Chondrocyte (in vitro differentiated cells): ENCODE measurements at places on chromosomes 4 and X. TPM values are rescaled to one million over a fixed set of nuclear protein-coding genes. Genes with fewer than 3 reads are reported as not detected.

- no peak for DNase-seq
Measured at GRCh38 chr4:103197765-103198110, 405 bp downstream of the CENPE start.

FAM149A gene
- total RNA-seq, result 5.4 to 7.1 TPM (median 5.8 TPM) in 3 replicates

GRCh38 chr4:100130964-100131363 lies 59.3 kb downstream of the DDIT4L start:
- DNase-seq, result no peak

DNA sequence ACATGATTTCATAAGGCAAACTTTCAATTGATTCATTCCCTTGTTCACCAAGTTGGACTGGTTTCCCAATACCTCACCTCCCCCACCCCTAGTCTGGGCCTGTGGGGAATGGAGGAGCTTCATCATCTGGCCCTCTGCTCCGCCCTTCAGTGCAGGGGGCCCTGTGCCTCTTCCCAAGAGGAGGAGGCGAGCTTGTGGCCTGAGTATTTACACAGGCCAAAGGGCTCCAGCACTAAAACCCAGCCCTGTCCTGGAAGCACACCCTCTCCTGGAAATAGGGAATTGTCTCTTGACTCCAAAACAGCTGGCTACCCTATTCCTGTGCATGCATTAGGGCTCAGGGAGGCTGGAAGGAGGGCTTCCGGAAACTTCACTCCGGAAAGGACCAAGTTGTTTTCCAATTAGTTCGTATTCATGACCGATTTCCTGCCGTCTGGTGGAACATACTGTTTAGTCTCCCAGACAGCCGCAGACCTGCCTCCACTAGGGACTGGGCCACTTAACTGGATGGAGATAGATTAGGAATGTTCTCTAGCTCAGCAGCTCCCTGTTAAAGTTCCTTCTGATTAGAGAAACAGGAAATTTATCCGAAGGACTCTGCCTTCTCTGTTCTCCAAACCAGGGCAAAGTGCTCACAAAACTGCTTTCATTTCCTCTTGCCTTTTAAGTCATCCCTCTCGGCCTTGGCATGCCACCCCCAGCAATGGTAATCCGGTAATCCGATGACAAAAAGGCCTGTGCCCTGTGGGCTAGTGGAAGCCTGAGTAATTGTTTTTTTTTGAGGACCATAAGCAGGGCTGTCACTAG lies 5.8 kb downstream of the SRPX2 start:
- DNase-seq, result no peak

- DNase-seq, result no peak
Measured at GRCh38 chrX:69063486-69063885, 101.8 kb downstream of the PJA1 start.

GRCh38 chr4:145881576-145881975 lies 57.0 kb downstream of the ZNF827 start:
- DNase-seq, result no peak

TCEAL7 gene
- total RNA-seq, result 12.0 to 16.5 TPM (median 15.8 TPM) in 3 replicates

DNA sequence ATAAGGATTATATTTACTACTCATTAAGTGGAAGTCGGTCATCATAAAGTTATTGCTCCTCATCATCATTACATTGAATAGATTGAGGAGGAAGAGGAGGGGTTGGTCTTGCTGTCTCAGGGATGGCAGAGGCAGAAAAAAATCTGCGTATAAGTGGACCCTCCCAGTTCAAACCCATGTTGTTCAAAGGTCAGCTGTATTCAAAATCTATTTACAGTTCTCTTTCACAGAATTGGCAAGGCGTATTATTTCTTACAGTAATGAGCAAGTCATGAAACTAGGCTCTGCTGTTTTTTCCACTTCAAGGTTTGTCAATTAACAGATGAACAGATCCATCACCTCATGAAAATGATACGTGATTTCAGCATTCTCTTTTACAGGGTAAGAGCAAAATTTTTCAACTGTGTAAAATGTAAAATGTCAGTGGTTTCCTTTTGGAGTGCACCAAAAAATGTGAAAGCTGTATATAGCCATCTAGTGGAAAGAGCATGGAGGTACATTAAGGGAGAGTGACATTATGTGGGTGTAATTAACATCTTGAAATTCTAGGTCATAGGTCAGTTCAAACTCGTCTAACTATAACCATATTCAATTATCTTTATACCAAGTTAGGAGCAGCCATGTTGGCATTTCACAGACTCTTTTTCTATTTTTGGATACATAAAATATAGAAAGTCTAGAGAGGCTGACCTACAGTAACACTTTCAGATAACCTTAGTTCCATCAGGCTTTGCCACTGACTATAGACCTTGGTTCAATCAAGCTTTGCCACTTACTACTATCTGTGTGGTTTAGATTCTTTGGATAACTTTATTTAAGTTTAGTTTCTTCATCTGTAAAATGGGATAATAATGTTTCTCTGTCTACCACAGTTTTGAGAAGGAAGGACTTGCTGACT lies 30.1 kb downstream of the NEIL3 start:
- no peak for DNase-seq

- DNase-seq, result no peak
Measured at GRCh38 chr4:39097290-39097689, 35.3 kb downstream of the KLHL5 start.

- no peak for DNase-seq
Measured at GRCh38 chr4:81164126-81164525, 50.9 kb downstream of the PRKG2 start.

- no peak for DNase-seq
Measured at GRCh38 chrX:48938721-48939425, 18.5 kb downstream of the OTUD5 start.

SLITRK4 gene
- total RNA-seq, result 0.82 to 2.4 TPM (median 2.1 TPM) in 3 replicates

GRCh38 chrX:12701628-12702027 lies 89.6 kb upstream of the PRPS2 start:
- no peak for DNase-seq

EXOSC9 gene
- total RNA-seq, result 15.8 to 28.7 TPM (median 16.3 TPM) in 3 replicates

- DNase-seq, result no peak
Measured at GRCh38 chr4:89056953-89057398, at the start of gene FAM13A. Gene FAM13A, minus strand, starts transcription at chr4:89057185. Its CDS starts 221 bp downstream, at chr4:89056964.

DNA sequence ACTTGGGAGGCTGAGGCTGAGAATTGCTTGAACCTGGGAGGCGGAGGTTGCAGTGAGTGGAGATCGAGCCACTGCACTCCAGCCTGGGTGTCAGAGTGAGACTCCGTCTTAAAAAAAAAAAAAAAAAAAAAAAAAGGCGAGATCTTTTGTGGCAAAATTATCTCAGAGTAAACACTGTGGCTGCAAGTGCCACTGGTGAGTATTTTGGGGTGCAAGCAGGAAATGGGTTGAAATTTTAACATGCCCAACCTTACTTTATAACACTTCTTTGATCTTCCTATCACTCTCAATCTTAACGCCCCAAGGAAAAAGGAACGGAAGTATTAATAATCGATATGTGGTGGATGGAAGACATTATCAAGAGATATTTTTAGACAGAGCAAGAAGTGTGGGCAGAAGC lies 32.1 kb downstream of the SLC34A2 start:
- DNase-seq, result no peak

DNA sequence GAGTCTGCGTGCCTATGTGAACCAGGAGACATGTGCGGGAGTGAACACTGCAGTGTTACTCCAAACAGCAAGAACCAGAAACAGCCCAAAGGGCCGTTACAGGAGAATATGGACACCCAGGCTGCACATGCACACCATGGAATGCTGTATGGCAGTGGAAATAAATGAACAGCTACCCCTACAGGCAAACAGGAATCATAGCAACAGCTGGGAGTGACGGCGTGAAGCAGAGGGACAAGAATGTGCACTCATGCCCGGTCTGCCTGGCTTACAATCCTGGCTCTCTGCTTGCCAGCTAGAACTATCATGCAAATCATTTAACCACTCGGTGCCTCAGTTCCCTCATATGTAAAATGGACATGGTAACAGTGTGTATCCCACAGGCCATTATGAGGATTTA lies 16.6 kb downstream of the GPKOW start:
- no peak for DNase-seq

GRCh38 chr4:86400216-86400615 lies 40.4 kb upstream of the MAPK10 start:
- no peak for DNase-seq

DNA sequence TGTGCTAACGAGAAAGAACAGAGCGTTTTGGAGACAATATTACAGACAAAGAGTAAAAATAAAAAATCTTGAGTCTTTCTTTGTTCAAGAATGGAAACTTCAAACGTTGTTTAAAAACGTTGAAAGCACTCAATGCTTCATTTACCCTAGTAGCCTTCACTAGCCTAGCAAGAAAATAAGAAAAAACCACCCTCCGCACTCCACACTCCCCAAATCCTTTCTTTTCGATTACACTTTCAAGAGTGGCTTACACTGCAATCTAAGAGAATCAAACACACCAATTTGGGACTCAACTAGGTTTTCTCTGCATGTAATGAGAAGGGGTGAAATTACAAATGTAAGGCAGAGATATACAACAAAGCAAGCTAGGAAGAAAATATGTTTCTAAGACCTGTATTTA lies 4.7 kb downstream of the TMSB4X start:
- DNase-seq, result no peak

CHRDL1 gene
- total RNA-seq, result 0.51 to 1.2 TPM (median 1.2 TPM) in 3 replicates

NOCT gene
- 23.8 to 31.6 TPM (median 31.5 TPM) in 3 replicates for total RNA-seq

FGF2 gene
- 25.0 to 26.2 TPM (median 25.1 TPM) in 3 replicates for total RNA-seq

TCP11X2 gene
- total RNA-seq, result not detected in 3 replicates

- peak; percentile 47 for DNase-seq
Measured at GRCh38 chrX:150348365-150348764, 14.8 kb upstream of the MAMLD1 start.

DNA sequence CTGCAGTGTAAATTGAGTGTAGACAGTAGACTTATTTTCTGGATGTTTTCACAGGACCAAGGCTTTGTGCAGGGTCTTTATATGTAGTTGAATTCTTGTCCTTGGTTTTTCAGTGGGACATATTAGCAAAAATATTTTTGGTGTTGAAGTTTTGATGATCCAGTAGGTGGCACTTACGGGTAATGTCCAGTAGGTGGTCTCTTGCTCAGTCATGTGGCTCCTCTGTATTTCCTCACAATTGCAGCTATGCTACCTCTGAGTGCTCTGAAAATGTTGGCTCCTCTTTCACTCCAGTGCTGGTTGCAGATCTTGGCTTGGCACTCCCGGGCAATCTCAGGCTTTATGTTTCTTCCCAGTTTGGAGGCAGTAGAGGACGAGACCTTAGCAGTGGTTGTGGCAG lies 419.8 kb upstream of the AMOT start:
- DNase-seq, result no peak

DNA sequence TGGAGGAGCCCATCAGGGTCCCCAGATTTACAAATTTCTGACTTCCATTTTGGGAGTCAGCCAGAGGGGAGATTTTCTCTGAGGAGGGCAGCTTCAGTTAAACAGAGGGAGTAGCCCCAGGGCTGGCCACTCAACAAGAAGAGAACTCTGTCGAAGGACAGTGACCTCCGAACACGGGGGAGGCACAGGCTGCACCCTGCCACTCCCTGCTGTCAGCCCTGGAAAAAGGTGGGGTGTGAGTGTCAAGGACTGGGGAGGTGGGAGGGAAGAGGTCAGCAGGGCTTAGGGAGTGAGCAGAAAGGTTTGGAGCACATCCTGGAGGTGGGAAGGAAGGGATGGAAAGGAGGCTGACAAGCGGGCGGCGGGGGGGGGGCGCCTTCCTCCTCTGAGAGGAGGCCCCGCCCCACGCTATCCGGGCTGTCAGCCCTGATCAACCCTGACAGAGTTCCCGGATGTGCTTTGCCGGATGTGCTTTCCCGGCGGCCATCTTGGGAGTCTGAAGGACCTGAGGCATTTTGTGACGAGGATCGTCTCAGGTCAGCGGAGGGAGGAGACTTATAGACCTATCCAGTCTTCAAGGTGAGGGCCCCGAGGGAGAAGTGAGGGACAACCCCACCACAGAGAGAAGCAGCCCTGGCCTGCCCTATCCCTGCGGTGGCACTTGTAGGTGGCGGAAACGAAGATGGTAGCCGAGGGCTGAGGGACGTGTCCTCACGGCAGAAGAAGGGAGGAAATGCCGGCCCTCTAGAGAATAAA lies at the start of gene MAGEC1:
MAGEC1 (plus strand) TSS at position 495 of the 756 bp plus-strand sequence. CDS start 1,179 bp downstream, outside the sequence.
- DNase-seq, result no peak

DNA sequence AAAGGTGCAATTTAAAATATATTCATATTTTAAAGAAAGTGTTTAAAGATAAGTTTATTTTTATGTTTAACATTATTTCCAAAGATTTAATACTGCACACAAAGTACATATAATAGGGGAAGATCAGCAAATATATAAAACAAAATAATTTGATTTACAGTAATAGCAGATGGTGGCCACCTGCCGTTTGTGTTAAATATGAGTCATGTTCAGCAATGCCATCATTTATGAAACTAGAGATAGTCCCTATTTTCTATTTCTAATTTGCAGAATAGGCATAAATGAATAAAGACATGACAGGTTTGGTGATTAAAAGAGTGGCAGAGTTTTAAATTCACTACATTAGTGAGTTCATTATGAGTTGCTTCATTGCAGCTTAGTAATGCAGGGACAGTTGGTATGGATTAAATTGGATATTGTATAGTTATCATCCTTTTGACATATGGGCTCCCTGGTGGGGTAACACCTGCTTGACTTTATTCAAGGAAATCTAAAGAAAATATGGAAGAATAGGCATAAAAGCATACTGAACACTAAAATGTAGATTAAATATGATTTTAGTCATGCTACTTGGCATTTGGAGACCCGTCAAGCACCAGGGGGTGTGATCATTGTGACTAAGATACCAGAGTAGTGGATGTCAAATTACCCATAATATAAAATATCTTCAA lies 78.8 kb upstream of the BANK1 start:
- no peak for DNase-seq
